CD8-positive, alpha-beta T cell (primary cell): ENCODE measurements at places on chromosomes 12 and 14.

DNA sequence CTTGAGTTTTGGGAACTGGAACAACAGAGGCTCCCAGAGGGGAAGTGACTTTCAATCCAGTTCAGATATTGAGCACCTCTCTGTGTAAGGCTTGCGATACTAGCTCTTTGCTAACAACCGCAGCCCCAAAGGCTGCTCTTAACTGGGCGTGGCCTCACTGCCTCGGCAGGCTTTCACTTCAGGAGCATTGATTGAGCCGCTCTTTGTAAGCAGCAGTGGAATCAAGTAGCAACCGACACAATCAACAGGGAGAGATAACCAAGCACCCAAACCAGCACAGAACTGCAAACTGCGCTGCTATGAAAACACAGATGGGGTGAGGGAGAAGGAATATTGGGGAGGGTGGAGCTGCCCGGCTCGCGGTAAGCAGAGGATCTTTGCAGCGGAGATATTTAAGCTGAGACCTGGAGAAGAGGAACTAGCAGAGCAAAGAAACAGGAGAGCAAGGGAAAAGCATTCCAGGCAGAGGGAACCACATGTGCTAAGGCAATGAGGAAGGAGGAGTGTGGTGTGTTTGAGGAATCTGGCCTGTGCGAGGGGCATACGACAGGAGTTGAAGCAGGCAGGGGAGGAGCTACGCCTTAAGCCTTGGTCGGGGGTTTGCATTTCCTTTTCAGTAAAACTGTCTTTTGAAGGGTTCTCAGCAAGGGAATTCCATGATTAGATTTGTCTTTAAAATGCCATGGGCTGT lies 17.3 kb upstream of the YY1 start:
- peak; percentile 80 for DNase-seq

DNA sequence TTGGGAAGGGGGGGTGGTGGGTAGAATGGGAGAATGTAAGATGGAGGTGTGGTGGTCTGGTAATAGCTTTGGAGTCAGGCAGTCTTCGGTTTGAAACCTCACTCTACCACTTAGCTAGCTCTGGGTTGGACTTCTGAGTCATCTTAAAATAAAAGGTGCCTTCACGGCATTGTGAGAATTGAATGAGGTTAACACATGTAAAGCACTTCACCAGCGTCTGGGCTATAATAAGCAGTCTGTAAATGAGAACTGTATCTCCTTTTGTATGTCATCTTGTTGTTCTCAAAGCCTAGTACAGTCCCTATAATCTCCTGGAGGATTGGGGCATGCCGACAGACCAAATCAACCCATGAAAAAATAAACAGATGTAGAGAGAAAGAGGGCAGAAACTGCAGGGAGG lies 11.2 kb downstream of the C2CD5 start:
- DNase-seq = no peak

- DNase-seq = no peak
Measured at GRCh38 chr12:93005928-93006392, 76.9 kb upstream of the EEA1 start.

DNA sequence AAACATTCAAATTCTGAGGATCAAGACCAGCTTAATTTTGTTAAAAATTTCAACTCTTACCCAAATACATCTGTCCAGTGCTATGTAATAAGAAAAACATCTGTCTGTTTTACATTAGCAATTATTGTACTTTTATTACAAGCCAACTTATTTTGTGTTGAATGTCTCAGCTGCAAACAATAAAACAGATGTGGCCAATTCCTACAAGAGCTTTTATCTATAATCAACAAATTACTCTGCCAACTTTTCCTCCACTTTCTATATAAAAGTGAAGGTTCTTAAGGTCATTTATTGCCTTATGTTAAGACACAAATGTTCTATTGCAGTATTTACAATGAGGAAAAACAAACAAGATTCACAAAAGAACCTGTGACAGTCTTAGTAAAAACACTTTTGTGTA lies 72.7 kb downstream of the NOVA1 start:
- no peak for DNase-seq

DNA sequence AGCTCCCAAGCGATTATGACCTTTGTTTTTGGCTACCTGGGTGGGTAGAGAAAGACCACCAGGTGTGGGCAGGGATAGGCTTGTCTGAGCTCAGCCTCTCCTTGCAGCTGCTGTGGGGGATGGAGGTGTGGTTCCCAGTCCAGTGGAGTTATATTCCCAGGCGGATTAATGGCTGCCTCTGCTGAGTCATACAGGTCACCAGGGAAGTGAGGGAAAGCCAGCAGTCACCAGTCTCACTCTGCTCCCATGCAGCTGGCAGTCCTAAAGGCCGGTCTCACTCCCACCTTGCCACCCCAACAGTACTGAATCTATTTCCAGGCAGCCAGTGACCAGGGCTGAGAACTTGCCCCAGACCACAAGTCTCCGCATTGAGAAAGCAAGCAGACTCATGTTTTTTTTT lies 399.2 kb downstream of the VRK1 start:
- no peak for DNase-seq

GRCh38 chr12:101697930-101698799 lies 725 bp downstream of the CHPT1 start:
- no peak for DNase-seq

DNA sequence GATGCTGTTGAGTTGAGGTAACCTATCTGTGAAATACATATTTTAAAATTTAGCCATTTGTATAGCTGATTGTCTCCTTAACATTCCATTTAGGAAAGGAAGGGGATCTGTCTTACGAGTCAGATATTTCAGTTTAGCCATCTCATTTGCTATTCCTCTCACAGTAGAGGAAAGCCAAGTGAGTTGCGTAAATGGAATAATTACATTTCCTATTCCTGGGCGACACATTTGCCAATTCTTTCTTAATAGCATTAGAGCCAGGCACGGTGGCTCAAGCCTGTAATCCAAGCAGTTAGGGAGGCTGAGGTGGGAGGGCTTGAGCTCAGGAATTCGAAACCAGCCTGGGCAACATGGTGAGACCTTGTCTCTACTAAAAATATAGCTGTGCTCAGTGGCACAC lies 116.3 kb downstream of the TMX1 start:
- DNase-seq = no peak

GRCh38 chr12:120055231-120056000 lies 61.1 kb downstream of the RAB35 start:
- DNase-seq = no peak

- no peak for DNase-seq
Measured at GRCh38 chr12:81800298-81801148, 41.4 kb upstream of the PPFIA2 start.

DNA sequence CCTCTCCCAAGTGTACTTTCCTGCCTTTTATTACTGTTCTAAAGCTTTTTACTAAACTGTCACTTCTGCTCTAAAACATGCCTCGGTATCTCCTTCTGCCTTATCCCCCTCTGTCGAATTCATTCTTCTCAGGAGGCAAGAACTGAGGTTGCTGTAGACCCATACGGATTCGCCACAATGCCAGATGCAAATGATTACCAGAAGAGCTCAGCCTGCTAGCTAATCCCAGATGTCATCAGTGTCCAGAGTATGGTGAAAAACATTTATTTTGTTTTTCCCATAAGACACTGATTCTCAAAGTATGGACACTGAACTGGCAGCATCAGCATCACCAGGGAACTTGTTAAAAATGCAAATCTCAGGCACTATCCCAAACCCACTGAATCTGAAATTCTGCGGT lies 359.3 kb downstream of the TMTC2 start:
- no peak for DNase-seq

DNA sequence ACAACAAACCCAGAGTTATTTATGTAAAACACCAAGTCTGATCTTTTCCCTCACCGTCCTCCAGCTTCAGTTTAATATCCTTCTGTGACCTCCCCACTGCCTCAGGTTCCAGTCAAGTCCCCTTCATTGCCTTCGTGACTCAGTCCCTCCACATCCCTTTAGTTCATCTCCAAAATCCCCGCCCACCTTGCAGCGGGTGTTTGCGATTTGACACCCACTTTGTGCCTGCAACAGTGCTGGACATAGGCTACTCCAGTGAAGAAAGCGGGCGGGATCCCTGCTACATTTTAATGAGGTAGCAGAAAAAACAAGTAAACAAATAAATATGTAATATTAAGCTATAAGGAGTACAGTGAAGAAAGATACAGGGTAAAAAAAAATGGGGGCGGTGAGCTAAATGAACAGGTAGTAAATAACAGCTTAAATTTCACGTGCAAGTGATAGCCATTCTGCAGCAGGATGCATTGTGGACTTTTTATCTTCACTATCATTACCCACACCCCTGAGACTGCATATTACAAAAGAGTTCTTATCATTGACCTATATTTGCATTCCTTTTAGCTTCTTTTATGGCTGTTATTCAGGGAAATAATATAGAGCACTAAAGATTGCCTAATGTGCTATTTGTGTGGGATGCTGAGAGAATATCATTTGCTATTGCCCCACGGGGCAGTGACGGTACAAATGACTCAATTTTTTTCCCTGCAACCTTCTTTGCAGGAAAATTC lies 222.8 kb upstream of the NUDT4 start:
- DNase-seq = no peak

- DNase-seq = no peak
Measured at GRCh38 chr12:48247181-48247966, 44.3 kb upstream of the OR10AD1 start.

DNA sequence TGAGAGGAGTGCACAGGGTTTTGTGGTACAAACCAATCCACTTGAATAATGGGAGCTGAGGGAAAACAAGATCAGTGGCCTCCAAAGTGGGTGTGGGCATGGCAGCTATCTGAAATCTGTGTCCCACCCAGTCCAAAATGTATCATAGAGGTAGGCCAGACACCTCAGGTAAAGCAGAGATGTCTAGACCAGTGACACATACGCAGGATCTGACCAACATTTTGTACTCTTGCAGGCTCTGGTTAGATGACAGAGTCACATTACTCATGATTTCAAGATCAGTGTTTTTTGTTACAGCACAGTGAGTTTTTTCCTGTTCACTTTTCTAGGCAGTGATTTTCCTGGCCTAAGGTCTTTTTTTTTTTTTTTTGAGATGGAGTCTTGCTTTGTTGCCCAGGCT lies 211.8 kb downstream of the PCNX1 start:
- DNase-seq = no peak

DNA sequence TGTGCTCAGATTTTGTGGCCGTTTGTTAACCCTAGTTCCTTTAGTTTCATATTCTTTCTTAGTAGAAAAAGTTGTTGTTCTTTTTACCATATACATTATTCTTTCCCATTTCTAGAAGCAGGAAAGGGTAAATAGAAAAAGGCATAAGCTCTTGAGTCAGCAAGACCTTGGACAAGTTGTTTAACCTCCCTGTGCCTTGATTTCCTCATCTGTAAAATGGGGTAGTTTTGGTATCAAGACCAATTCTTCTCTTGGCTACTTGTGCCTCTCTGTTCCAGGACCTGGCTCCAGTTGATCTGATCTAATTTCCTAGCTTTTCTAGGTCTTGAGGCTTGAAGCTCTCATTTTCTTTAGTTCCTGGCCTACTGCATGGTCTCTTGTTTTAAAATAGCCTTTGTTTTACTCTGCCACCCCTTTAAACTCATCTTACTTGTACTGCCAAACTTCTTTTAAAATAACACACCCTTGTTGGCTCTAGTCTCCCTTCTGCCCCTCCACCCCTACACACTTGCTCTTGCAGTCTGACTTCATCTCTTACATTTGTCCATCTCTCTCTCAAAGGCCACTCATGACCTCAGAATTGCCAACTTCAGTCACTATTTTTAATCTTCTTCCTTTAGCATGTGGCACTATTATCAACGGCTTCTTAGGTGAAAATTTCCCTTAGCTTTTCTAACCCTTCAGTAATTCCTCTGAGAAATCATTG lies 143.7 kb downstream of the TTLL5 start:
- DNase-seq = no peak

- no peak for DNase-seq
Measured at GRCh38 chr12:71060426-71060825, 97.4 kb downstream of the TSPAN8 start.

DNA sequence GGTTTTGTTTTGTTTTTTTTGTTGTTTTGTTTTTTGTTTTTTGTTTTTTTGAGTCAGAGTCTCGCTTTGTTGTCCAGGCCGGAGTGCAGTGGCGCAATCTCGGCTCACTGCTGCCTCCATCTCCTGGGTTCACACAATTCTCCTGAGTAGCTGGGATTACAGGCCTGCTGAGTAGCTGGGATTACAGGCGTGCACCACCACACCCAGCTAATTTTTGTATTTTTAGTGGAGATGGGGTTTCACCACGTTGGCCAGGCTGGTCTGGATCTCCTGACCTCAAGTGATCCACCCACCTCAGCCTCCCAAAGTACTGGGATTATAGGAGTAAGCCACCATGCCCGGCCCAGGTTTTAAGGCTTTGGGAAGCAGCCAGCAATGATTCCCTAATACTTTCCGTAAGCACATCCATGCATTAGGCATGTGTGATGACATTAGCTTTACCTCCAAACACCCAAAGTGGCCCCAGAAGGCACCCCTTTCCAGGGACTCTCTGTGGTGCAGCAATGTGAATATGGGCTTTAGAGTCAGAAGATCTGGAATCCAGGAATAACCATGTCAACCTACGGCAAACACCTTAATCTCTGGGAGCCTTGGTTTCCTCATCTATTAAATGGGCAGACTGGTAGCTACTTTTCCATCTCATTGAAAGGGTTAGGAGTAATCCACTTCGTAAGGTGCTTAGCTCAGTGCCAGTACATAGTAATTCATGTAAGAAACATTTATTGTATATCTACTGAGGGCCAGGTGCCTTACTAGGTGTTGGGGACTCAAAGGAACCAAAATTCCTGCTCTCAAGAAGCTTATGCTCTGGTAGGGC lies 152.9 kb downstream of the ZFP36L1 start:
- DNase-seq = no peak
